Vagina (tissue), 2 donors: ENCODE measurements at places on chromosomes 1 and 21.

DNA sequence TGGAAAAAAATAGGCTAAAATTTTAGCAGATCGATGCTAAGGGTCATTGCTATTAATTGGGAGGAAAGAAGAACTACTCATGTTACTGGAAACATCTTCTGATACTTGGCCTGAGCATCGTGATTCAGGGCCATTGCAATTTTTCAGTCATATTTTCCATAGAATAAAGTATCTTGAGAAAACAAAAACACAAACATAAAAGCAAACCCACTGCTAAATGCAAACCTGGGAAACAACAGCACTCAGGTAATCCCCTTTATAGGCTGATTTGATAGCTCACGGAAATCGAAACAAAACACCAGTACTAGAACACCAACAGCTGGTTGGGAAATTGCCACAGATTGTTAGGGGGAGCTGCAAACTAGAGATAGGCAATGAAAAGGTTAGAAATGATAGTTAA lies 172.9 kb upstream of the ESRRG start:
- no peak for DNase-seq

GRCh38 chr1:226702318-226702956 lies 36.6 kb downstream of the ITPKB start:
- no peak for DNase-seq

GRCh38 chr21:23699402-23699801 lies 1907.9 kb downstream of the MRPL39 start:
- DNase-seq, result no peak

- no peak for DNase-seq
These were observed 131.5 kb upstream of the CTTNBP2NL start for GRCh38 chr1:112264553-112264952.

- DNase-seq, result no peak
These were observed 2.9 kb downstream of the LMO4 start for GRCh38 chr1:87331365-87332241.

- DNase-seq, result no peak
These were observed 69.8 kb downstream of the TBX15 start for GRCh38 chr1:118918230-118918939.

- DNase-seq, result no peak
These were observed 1.4 kb downstream of the APP start for GRCh38 chr21:26169061-26169610.

DNA sequence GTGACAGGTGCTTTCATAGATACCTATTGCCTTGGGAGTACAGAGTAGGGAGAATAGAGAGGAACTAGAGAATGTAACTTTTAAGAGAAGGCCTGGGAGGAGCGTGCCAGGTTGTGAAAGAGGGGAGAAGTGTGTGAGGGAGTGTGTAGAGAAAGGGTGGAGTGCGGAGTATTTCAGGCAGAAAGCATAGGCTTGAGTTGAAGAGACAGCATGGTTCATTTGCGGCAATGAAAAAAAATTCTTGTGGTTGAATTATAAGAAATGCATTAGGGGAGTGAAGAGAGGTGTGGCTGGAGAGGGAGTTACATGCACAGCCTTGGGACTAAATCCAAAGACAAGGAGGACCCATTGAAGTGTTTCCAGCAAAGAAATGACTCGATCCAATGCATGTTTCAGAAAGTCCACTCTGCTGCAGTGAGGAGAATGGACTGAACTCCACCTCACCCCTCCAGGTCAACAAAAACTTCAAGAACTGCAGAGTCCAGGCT lies 81.7 kb upstream of the ADAM30 start:
- no peak for DNase-seq

GRCh38 chr1:145942871-145943270 lies 14.9 kb downstream of the LIX1L start:
- DNase-seq, result no peak

- no peak for DNase-seq
These were observed 40.7 kb downstream of the MAP3K21 start for GRCh38 chr1:233368106-233368788.

DNA sequence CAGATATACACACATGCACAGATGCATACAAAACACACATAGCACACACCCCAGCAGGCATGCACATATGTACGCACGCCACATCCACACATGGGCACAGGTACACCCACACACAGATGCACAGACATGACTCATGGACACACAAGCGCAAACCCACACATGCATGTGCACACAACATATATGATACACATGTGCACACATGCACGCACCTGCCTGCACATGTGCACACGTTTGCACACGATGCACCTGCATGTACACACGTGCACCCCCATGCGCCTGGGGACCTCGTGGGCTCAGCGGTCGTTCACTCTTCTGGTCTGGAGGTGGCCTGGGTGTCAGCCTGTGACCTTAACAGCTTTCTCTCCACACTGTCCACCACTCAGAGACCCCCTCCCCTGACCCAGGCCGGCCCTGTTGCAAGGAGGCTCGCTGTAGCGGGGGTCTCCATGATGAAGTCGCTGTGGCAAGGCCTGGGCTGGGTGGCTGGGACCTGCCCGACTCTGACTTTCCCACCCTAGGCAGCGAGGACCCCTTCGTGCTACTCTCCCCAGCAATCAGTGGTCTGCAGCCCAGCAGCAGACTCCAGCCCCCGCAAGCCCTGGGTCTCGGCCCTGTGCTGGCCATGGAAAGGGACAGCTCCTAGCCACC lies 92.1 kb upstream of the TTC34 start:
- no peak for DNase-seq

GRCh38 chr1:97573553-97573952 lies 347.3 kb downstream of the DPYD start:
- no peak for DNase-seq

GRCh38 chr1:36182734-36183133 lies 26.8 kb downstream of the MAP7D1 start:
- DNase-seq, result no peak

DNA sequence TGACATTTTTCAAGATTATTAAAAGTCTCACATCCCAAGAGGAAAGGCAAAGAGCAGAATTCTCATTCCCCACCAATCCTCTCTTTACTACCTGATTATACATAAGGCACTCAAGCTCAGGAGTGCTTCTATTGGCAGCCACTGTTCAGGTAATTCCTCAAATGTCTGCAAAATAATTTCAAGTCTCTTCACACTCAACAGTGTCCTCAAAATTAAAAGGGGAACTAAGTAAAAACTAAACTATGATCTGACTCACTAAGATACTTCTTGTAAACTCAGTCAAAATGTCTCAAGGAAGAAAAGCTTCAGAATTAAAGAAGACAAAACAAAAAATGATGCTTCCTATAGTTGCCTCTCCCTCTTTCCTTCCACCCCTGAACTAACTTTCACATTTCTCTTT lies 135.6 kb downstream of the GPATCH2 start:
- DNase-seq, result no peak

DNA sequence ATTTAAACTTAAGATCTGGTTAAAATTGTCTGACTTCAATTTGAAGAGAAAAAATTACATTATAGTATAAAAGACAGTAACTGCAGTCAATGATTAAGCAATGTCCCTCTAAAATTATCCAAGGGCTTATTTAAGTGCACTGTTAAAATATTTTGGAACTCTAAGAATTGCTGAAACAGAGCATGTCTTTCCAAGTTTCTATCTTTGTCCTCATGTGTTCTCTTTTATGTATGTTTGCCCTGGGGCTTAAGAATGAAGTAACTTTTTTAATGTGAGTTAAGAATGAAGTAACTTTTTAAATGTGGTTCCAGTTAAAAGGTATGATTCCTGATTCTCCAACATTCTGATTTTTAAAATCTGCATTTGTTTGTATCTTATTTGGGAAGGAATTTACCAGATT lies 69.0 kb upstream of the MARK1 start:
- no peak for DNase-seq

- DNase-seq, result no peak
These were observed 2.8 kb downstream of the AIRE start for GRCh38 chr21:44288251-44289110.

GRCh38 chr1:201493757-201494617 lies 12.9 kb downstream of the CSRP1 start:
- no peak for DNase-seq

DNA sequence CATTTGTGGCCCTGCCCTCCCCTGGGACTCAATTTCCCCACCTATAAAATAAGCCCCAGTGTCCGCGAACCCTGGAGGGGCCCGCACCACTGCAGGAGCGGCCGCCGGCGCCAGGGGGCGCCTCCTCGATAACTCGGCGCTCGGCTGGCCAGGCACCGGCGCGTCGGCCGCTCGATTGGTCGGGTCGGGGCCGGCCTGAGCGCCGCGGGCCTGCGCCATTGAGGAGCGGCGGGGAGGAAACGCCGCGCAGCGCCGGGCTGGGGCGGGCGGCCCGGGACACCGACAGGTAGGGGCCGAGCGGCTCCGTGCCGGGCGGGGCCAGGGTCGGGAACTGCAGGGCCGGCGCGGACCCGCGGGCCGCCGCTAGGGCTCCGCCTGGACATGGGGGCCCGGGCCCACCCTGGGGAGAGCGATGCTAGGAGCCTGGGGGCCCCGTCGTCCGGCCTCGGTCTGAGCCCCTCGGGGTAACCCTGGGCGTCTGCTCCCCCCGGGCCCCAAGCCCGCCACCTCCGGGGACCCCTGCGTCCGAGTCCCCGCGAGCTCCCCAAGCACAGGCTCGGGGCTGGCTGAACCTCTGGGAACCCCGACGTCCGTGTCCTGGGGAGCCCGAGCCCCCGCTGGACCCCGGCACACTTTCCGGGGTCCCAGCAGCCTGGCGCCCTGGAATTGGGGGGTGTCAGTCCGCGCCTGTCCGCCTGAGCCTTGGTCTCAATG lies at the start of gene VPS13D:
TSS of gene VPS13D (plus strand) at position 196 of the 714 bp plus-strand sequence. CDS start 4,237 bp downstream, outside the sequence.
- no peak for DNase-seq

- DNase-seq, result no peak
These were observed 38.6 kb downstream of the KCNK1 start for GRCh38 chr1:233652526-233652925.

- DNase-seq, result no peak
These were observed 6.0 kb downstream of the DYNLT5 start for GRCh38 chr1:66758241-66758755.

DNA sequence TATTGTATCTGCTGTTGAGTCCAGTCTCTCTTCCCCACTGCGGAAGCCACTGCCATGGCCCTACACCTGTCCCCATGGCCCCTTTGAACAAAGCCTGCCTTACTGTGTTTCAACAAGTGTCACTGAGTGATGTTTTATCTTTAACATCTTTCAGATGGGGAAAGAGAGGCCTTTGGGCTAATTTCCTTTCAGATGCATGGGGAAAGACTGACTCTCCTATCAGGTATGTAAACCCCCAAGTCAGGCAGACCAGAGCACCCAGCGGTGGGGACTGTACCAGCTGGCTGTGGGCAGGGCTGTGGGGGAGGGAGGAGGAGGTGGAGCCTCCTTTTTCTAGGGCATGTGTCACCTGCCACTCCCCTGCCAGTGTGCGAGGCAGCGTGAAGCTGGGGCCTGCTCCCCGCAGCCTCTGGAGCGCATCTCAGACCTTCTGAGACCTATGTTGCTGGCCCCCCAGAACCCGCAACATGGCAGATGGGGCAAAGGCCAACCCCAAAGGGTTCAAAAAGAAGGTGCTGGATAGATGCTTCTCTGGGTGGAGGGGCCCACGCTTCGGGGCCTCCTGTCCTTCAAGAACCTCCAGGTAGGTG lies at the start of gene PLA2G2F:
TSS of gene PLA2G2F (plus strand) at position 363 of the 590 bp plus-strand sequence. CDS start at position 468, 105 bp downstream.
- DNase-seq, result no peak

- no peak for DNase-seq
These were observed 283.9 kb downstream of the VAV3 start for GRCh38 chr1:107681001-107681479.

GRCh38 chr1:236253918-236254637 lies 27.7 kb downstream of the ERO1B start:
- DNase-seq, result no peak

GRCh38 chr1:89552471-89553081 lies 27.9 kb downstream of the LRRC8B start:
- no peak for DNase-seq

DNA sequence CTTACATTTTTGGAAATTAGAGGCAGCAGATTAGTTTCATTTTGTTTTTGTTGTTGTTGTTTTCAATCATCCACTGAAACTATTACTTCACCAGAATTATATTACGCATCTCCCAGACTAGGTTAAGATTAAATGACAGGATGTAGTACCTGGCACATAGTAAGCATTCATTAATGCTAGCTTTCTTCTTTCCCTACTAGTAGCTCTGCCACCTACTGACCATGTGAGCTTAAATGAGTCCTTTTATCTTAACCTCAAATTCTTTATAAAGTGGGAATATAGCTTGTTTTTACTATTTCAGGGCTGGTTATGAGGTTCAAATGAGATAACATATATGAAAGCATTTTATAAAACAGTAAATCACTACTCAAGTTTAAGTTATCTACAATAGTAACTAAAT lies 10.2 kb upstream of the ASPM start:
- DNase-seq, result no peak

DNA sequence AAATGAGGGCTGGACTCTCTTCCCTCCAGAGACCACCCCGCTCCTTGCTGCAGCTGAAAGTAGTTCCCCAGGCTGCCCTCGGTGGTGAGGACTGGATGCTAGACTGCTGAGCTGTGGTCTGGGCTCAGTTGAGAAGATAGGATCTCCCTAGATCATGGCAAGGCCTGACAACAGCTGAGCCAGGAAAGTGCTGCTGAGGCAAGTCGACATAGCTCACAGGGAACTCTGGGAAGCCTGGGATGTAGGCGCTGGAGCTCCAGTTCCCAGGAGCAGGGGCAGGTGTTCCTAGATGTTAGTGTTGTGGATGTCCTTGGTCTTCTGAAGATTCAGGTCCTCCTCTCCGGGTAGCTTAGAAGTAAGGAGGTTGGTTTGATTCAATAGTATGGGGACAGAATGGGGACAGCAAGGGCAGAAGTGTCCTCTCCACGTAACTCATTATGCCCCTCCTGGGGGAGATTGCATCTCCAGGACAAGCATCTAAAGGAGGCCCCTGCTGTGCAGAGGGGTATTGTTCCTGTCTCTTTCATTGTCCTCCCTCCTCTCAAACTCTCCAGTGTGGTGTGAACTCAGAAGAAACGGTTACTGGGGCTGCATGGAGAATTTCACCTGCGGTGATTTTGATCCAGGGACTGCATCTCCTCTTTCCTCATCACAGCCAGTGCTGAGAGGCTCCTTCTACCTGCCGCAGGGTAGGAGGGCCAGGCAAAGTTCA lies 3.7 kb downstream of the CYB561D1 start:
- no peak for DNase-seq

DNA sequence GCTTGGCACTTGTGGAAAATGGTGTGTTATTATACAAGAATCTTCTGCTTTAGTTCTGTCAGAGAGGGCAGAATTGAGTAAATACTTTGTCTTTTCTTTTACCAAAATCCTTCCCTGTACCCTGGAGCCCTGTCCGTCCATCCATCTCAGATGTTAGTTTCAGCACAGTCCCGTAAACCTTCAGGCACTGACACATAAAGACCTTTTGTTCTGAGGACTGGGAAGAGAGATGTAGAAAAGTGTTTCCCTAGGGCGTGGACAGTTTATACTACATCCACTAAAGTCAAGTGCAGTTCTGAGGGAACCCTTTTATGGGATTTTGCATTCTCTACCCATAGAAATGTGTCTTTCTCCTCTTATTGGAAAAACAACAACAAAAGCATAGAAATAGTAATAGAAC lies 162.4 kb downstream of the PDE4B start:
- no peak for DNase-seq
